CD4-positive, alpha-beta T cell treated with Interleukin-2 at 100 ng/mL for 4 hours (primary cell): ENCODE measurements at places on chromosomes 12 and 14.

- no peak for DNase-seq
These were observed 11.7 kb downstream of the ASIC1 start for GRCh38 chr12:50069069-50069468.

- DNase-seq, result no peak
These were observed 4.6 kb downstream of the AHNAK2 start for GRCh38 chr14:104973385-104974145.

GRCh38 chr12:4303750-4304149 is 17.3 kb upstream of the TIGAR start:
- no peak for DNase-seq

- no peak for DNase-seq
These were observed 321.9 kb downstream of the RAD51B start for GRCh38 chr14:68141281-68142088.

- no peak for DNase-seq
These were observed 9.0 kb downstream of the FRMD6 start for GRCh38 chr14:51660741-51661140.

- DNase-seq, result no peak
These were observed 182.0 kb upstream of the DCN start for GRCh38 chr12:91364471-91365184.

- no peak for DNase-seq
These were observed 57.4 kb upstream of the KCNJ8 start for GRCh38 chr12:21831791-21832344.

GRCh38 chr14:23085458-23085857 is 9.5 kb downstream of the ACIN1 start:
- no peak for DNase-seq

DNA sequence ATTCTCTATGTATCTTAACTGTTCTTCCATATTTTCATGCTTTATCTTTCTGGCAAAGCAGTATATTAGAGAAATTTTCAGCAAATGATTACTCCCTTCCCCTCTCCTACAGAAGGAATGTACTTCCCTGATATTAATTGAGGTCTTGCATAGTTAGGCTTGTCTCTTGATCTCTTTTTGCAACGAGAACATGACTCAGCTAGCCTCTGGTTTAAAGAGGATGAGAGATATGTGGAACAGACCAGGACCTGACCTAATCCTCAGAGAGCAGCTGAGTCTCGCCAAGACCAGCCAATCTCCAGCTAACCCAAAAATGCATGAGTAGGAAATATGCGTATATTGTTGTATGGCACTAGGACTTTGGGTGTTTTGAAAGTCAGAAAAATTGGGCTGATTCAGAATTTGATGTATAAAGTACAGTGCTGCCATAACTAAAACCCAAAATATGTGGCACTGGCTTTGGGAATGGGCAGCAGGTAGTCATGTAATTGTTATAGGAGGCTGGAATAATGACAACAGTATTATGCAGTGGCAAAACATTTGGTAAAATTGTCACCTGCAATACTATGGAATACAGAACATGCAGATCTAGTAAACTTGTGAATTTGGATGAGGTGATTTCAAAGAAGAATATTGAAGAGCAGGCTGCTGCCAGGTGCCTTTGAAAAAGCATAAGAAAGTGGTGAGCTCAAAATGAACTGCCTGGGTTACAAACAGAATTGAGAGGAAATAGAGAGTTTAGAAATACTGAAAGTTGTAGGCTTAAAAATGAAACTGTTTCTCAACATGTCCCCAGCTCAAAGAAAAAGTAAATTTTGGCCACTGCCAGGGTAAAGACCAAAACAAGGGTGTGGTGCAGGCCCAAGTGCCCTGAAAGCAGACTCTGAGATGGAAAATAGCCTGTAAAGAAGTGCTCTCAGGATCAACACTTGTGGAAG is 9.3 kb upstream of the USP15 start:
- no peak for DNase-seq

- no peak for DNase-seq
These were observed 69.3 kb downstream of the CAND1 start for GRCh38 chr12:67338426-67338825.

GRCh38 chr14:27127838-27128237 is 530.0 kb upstream of the NOVA1 start:
- no peak for DNase-seq

DNA sequence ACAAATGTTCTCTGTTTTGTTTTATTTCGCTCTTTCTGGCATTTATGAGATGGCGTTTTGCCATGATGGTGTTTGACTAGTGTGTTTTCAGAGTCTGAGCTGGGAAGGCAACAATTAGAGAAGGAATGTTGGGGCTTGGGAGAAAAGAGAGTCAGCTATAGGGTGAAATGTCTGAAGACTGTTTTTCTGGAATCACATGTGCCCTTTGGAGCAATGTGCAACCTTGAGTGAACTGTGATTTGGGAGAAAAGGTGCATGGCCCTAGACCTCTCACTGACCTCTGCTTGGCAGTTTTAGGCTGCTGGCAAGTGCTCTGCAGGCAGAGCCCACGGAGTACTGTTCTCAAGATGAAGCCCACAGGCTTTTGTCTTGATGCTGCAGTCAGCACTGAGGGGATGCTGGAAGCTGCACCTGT is 379.9 kb upstream of the PDE3A start:
- DNase-seq, result no peak

DNA sequence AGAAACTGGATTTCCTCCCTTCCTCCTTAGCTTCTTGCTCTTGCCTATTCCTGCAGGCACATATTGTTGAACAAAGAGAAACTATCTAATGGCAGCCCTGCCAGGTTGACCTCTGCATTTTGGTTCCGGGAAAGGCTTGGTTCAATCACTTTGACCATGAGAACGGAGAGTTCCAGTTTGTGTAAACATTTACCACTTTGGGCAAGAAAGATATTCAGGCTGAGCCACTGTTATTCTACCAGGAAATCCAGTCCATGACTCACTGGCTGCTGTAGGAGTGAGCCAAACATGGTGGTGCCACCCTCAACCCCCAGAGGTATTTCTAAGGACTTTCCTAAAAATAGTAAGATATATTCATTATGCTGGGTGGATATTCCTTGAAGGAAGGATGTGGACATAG is 242.2 kb upstream of the OR4E1 start:
- DNase-seq, result peak; percentile 21

DNA sequence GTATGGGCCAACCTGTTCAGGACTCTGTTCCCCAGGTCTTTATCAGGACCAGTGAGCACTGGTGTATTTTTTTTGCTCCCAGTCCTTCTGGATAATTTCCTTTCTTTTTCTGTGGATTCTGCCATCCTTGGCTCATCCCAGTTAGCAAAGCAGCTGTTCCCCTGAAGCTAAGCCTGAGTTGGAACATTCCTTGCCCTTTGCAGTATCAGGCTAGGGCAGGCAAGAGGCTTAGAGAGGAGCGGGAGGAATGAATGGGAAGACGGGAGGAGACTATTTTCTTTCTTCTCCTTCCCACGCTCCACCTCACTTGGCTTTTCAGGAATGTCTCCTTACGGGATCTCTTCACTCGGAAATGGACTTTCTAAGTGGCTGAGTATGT is 29.2 kb downstream of the ERG28 start:
- DNase-seq, result no peak

- peak; percentile 51 for DNase-seq
These were observed 15.9 kb downstream of the ANKRD13A start for GRCh38 chr12:110015132-110015531.
